ENCODE measurements at places on chromosomes 3 and 15. TPM values are rescaled to one million over a fixed set of nuclear protein-coding genes. Genes with fewer than 3 reads are reported as not detected.

SLC28A1 gene
- total RNA-seq = not detected

MFSD1 gene
- total RNA-seq = 30.3 TPM

GCNT3 gene
- not detected for total RNA-seq

DNA sequence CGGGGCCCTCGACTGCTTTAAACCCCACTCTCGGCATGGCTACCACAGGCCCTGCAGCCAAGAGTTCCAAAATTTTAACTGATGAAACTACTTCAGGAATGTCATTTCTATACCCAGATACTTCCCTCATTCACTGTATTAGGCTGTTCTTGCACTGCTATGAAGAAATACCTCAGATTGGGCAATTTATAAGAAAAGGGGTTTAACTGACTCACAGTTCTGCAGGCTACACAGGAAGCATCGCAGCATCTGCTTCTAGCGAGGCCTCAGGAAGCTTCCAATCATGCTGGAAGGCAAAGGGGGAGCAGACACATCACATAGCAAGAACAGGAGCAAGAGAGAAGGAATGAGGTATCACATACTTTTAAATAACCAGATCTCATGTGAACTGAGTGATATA is 21.6 kb upstream of the ALCAM start:
- no peak for DNase-seq

DNA sequence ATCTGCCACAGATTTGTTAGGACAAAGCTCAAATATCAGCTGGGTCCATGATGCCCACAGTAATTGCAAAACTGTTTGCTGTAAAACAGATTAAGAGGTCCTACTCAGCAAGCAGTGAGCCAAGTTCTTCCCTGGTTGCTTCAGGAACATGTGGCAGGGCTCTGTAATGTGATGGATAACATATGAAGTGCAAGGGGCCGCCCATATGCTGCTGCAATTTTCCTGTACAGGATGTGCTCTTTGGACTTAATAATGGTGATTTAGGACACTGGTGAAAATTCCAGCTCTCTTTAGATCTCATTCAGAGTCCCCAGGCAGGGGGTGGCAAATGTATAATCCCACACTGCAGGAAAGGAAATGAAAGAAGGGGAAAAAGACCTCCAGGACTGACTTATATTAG is 289.4 kb downstream of the LSAMP start:
- no peak for DNase-seq

DNA sequence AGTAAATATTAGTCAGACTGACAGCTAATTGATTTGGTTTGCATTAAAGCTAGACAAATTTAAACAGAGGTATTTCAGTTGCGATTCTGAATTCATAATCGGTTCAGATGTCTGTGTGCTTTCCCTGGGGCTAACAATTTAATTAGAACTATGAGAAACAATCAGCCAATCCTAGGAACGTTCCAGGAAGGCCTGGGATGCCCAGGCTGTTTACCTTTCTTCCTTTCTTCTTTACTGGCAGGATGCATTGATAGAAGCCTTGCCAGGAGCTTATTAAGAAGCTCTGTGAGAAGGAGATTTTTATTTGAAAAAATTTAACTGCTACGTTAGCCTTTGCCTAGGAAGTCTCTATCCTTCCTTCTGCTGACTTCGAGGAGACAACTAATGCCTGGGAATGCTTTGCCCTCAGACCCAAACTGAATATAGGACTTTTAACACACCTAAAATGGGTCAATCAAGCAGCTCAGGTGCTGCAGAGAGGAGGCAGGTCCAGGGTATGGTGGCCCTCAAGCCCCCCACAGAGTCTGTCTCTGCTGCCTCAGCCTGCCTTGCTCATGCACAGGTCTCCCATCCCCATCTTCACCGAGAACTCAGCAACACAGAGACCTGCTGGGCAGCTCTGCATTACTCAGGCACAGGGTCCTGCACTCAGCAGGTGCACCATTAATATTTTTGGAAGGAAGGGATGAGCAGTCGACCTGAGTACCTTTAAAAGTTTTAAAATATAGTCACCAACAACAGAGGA is 48.5 kb downstream of the PCSK6 start:
- DNase-seq = no peak
